ENCODE measurements at places on chromosomes 1 and 21.

DNA sequence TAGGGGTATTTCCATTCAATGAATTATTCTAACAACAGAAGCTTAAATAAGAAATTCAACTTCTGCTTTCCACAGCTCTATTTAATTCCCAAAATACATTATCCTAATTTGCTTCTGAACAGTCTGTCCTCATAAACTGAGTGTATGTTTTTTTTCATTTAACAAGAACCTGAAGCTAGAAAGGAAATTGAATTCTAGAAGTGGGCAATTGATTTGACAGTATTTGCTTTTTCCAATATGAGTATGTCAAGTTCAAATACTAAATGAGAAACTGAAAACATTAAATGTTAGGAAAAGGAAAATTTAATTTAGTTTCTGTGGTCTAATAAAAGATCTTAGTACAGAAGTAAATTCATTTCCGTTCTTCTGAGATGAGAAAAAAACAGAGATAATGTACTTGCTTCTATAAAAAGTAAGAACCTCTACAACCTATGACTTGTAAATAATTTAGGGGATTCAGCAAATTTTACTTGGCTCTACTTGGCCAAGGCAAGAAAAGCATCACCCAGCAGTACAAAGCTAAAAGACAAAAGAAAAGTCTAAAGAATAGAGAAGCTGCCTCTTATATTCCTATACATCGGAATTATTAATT, 31.1 kb downstream of the RAB3GAP2 start:
- no peak for DNase-seq

DNA sequence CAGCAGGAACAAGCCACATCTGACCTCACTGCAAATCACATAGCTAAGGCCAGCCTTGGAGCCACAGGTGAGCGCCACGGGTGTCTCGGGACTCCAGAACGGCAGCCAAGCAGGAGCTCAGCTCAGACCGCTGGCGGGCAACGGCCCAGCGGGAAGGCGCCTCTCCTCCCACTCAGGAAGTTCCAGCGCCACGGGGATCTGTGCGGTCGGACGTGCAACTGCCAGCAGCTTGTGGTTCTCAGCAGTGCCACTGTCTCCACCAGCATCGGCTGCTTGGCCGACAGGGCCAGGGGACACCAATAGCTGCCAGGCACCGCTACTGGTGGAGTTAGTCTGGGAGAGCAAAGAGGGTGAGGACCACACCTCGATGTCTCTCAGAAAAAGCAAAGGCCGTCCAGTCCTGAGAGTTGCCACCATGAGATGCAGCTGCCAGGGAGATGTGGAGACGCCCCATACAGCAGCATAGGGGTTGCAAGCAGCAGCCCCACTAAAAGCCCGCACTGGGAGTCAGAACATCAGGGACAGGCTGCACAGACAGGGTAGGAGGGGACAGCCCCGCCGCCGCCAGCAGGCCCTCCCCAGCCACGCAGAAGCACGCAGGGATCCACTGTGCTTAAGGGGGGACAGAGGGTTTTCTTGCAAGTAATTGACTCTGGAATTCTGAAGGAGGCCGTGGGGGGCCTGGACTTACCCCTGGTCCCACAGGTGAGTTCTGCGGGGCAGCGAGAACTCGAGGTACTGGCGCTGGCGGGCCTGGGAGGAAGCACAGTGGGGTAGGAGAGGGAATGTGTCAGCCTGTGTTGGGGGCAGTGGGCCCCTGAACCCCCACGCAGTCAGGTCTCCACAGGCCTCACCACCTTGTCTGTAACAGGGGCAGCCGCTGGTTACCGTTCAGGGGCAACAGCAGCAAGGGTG, 83.5 kb downstream of the NPHP4 start:
- DNase-seq: no peak

DNA sequence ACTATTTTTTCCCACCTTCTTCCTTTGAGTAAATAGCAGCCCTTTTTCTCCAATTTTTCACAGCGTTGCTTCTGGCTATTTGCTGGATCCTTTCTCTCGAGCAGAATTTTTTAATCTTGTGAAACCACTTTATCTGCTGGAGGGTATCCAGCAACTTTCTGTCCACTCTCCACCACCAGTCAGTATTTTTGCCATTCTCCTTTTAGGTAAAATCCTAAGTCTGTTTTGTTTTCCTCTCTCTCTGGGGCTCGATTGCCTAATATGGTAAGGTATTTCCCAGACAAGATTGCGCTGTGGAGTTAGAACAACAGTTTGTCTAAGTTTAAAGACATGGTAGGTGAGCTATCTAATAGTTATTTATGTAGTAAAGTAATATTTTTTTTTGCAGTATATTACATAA, 156.9 kb downstream of the PPP1R12B start:
- no peak for DNase-seq

- DNase-seq: no peak
Observed at GRCh38 chr1:15226388-15227255, 20.4 kb upstream of the FHAD1 start.

DNA sequence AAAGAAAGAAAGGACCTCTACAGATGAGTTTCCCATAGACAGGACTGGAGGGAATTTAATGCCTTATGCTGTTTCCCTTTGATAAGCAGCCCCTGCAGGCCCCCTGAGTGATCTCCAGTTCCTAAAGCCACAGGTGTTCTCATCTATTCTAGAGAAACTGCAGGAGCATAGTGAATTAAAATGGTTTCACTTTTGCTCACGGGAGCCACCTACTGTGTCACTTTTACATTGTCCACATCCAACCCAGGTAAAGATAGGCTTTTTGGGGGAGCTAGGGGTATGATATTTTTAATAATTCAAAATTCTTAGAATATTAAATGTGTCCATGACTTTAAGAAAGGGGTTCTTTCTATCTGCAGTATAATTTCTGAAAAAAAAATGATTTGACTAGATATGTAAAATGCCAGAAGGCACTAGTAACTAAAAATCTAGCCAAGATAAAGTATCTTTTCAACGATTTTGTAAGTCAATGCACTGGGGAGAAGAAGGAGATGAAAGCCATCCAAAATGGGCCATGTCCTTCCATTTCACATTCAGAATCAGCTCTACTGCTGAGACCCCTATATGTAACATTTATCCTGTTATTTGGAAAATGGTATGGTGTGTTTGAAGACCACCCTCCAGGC, 267.3 kb upstream of the DUSP10 start:
- no peak for DNase-seq

DNA sequence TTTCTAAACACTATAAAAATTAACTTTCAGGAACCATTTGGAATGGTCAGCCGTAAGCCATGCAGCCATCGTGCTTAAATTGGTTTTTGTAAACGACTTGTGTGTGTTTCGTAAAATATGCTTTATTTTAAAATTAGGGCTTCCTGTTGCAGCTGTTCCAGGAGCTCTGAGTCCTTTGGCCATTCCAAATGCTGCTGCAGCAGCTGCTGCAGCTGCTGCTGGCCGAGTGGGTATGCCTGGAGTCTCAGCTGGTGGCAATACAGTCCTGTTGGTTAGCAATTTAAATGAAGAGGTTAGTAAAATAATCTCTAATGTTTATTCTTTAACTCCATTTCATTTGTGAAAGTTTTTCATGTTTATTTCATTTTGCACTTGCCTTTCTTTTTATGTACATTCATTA, 83.1 kb downstream of the PTBP2 start:
- no peak for DNase-seq

GRCh38 chr1:32356478-32356877, 5.8 kb downstream of the FAM229A start:
- no peak for DNase-seq

DNA sequence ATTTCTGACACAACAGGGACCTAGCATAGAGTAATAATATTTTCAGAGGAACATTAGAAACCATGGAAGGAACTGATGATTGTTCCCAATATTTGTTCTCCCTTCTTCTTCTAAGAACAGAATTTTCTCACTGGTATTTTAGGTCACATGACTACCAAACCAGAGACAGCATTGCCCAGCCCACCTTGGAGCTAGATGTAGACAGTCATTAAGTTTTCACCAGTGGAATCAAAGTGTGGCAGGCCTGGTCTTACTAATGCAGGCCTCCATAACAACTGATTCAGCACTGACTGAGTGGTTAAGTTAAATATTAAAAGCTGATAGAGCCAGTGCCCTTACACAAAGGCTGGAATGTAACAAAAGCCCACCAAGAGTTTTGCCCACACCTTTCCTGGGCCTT, 244.4 kb downstream of the ZNF648 start:
- DNase-seq: no peak

- DNase-seq: no peak
Observed at GRCh38 chr1:112308716-112309115, 87.3 kb upstream of the CTTNBP2NL start.

DNA sequence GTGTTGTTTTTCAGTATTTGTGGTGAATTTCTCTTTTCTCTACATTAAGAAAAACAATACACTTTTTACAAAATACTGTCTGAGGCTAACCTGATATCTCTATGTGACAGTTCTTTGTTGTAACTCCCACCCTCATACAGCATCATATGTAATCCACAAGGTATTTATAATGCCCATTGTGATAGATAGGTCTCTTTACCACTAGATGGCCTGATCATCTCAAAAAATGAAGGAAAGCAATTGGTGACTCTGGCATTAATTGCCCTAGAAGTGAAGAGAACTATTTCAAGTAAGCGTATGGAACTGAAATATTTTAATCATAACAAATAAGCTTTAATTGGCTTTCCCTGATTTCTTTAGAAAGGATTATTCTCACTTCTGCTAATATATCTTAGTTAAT, 36.2 kb upstream of the HFM1 start:
- no peak for DNase-seq

GRCh38 chr1:54095546-54096226, 42.3 kb downstream of the TCEANC2 start:
- no peak for DNase-seq

DNA sequence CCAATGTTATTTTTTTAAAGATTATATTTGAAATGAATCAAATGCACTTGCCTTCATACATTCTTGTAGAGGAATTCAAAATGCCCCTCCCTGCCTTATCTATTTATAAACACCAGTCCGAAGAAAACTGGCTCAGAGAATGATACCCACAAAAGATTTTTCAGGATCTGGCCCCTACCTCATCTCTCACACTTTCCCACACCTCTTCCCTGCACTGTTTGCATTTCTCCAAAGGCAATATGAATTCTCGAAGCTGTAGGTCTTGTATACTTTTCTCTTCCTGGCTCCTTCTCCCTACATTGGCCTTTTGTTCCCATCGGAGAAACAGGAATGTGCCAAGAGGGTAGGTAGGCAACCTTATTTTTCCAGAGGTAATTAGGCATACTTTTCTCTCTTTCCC, 12.0 kb upstream of the CCDC190 start:
- no peak for DNase-seq

DNA sequence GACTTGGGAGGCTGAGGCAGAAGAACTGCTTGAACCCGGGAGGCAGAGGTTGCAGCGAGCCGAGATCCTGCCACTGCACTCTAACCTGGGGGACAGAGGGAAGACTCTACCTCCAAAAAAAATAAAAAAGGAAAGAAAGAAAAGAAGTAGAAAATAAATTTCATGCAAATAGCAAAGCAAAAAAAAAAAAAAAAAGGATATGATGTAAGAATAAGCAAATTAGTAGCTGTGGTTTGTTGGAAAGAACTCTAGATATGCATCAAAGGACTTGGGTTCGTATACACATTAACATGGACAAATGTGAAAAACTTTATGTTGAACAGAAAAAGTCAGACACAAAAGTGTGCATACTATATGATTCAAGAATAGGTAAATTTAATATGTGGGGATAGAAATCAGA, 11.9 kb downstream of the WASF2 start:
- DNase-seq: no peak

DNA sequence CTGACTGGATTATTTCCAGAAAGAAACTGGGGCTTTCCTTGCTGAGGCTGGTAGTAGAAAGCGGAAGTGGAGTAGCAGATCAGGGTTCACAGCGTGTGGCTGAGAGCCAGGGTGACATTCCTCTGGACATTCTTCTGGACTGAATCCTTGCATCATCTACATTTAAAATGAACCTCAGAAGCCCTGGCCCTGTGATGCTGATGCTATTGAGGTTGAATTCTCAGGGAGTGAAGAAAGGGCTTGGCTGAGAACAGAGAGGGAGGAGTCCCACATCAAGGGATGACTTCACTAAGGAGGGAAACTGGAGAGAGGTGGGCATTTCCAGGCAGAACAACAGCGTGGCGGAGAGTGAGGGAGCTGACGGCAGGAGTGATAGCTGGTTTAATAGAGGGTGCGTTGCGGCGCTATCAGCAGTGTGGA, 102.3 kb upstream of the LMO4 start:
- no peak for DNase-seq

DNA sequence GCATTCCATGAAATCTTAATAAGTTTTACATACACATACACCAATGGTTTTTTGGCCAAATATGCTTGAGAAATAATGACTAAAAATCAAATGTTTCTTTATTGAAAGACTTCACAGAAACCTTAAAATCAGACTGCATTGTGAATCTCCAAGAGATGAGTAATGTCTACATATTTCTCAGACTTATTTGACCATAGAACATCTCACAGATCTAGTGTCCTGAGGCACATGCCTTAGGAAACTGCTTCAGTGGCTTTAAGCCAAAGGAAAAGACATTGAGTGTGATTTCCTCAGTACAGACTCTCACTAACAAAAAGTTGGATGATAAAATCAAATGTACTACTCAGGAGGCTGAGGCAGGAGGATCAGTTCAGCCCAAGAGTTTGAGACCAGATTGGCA, 6.2 kb upstream of the C1orf105 start:
- DNase-seq: no peak

GRCh38 chr1:117447661-117448060, 80.4 kb downstream of the MAN1A2 start:
- DNase-seq: no peak

DNA sequence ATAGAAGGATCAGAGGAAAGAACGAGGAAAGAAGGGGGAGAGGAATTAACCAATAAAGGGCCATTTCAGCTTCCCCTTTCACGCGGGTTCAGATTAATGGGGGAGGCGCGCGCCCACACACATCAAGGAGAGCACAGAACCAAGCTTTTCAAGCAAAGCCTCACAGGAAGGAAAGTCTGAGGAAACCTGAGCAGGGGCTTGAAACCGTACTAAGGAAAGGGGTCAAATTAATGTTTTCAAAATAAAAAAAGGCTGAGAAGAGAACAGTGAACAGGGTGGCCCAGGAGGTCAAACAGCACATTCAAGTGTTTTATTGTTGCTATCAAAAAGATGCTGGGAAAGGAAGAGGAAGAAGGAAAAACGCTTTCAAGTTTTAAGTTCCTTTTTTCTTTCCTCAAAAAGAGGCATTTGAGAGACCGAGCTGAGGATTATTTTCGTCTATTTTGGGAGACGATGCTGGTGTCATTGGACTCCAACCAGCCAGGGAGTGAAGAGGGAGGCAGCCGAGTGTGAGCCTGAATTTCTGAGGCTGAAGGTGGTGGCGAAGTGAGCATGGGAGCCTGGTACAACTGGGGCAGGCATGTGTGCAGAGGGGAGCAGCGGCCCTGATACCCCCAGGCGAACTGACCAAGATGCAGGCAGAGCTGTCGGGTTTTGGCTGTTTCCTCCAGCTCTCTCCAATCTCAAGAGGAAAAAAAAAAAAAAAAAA, 88.4 kb downstream of the PROX1 start:
- DNase-seq: no peak

DNA sequence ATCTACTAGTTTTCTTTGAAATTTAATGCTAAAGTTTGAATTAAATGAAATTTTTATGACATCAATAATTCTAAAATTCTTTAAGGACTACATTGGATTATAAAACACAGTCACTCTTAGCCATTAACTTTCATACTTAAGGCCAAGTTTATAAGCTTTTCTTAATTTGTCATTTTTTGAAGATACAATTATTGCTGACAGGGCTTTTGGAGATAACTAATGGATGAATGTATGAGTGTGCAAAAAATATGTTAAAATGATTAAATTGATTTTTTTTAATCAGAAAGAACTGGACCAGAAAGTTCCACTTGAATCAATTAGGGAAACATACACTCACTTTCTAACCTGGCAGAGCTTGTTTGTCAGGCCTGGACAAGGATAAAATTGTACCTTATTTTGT, 70.3 kb upstream of the CHODL start:
- DNase-seq: no peak

GRCh38 chr1:67792103-67792502, 41.2 kb downstream of the GNG12 start:
- DNase-seq: no peak

Data from effector CD8-positive, alpha-beta T cell (primary cell).